ENCODE measurements at places on chromosomes 7 and 10.

GRCh38 chr7:16719699-16720098, 33.9 kb upstream of the TSPAN13 start:
- no peak for DNase-seq

DNA sequence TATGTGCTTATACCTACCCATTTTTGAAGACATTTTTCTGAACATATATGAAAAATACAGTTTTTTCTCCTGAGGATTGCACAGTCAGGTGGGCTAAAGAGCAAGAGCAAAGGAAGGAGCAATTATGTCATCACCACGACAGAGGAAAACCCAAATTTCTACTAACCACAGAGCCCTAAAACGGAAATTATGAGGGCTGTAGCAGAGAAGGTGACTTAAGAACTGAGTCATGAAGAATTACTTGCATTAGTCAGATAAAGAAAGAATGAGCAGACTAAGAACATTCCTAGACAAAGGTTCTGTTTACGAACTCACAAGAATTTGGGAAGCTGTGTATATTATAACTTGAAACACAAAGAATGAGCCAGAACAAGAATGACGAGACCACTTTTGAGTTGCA, 974.4 kb downstream of the NXPH1 start:
- no peak for DNase-seq

DNA sequence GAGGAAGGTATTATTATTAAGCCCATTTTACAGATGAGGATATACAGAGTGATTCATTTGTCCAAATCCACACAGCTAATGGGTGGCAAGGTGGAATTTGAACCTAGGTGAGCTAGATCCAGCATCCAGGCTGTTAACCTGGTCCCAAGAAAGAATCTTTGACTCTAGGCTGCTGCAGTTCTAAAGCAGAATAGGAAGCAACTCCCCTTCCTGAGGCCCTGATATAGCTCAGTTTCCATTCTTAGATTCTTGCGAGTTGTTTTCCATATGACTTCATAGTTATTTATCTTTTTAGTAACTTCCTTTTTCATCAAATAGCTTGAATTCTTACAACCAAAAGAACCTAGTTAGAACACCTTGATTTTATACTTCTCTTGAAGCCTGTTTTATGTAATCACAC, 24.1 kb upstream of the ZC3HAV1L start:
- no peak for DNase-seq

GRCh38 chr10:44927352-44927751, 16.2 kb downstream of the TMEM72 start:
- DNase-seq, result no peak

DNA sequence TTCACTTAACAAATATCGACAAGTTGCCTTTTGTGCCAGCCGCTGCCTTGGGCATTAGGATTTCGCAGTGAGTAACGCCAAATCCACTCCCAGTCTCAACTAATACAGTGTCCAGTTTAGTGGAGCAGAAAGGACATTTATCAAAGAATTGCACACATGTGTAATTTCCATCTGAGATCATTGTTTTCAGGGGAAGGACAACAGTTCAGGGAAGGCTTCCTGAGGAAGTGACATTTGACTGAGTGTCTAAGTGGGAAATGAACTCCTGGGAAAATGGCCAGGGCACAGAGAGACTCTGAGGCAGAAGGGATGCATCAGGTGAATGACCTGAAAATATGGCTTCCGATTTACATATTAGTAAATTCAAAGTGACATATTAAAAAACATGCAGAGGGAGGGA, 89.4 kb downstream of the ITGA8 start:
- no peak for DNase-seq

DNA sequence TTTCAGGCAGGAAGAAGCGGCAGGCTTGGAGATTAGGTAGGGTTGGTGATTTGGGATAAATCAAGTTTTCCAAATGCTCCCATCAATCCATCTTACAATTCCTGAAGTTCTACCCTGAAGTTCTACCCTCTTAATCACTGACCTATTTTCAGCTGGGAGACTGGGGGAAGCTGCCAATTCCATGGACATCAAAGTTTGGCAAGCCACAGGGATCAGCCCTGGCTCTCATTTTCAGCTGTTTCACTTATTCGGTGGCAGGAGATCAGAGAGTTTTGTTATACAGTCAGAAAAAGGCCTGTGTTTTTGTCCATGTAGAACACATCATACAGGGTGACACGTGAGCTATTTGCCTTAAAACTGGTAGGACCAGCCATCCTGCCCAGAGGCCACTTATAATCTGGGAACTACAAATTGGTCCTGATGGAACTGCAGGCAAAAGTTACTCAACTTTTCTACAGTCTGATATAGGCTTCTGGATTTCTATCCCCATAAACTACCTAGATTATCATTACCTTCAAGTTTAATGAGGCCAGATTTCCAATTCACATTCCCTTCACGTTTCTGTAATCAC, 112.9 kb upstream of the ZNF746 start:
- no peak for DNase-seq

DNA sequence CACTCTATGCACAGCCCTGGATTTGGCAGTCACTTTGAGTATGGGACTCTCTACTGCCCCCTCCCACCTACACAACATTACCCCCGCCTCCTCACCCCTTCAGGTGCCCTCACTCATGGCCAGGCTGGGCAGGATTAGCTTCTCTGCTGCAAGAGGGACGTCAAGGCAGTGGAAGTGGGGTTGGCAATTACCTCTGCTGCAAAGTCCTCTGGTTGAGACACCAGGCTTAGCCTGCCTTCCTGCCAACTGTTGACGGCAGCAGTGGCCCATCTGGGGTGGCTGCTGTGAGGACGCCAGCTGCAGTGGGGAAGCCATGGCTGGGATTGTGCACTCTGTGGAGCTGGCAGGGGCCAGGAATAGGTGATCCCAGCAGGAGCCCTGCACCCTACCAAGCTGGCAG, 26.7 kb downstream of the SVIL start:
- no peak for DNase-seq

DNA sequence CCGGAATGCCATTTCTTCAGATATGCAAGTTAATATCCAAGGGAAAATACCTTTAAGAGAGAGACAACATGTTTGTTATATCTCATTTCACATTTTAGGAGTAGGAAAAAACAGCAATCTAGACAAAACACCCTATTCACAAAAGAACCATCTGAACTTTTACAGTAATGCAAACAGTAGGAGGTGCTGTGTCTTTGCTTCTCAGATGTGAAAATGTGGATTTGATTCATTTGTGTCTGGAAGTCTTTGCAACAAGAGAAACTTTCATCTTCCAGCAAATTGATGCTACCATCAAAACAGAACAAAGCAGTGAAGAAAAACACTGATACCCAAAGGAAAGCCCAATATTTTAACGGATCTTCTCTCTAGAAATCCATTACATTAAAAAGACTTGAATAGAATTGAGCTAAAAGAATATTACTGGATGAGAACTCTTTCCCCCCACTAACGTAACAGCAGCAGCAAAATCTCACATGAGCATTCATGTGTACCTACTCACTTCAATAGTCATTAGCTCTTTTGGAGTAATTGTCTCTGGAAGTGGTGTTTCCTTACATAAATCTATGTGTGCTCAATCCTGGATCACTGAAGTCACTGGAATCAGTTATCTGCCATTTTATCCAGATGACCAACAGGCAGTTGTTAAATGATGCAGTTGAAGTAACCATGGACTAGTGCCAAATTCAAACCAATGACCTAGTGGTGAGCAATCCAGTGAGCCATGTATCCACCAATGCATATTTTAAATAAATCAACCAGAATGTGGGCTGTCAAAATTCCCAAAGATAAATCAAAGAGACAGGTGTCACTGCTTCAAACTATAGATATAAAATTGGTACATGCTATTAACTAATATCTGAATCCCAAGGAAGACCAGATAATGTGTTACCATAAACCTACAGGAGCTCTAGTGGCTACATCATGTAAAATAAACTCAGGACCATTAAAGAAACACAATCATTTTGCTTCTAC, 1.8 kb downstream of the SEMA3C start:
- no peak for DNase-seq

GRCh38 chr10:865257-865656, 66.2 kb downstream of the LARP4B start:
- DNase-seq, result no peak

All from stimulated activated CD8-positive, alpha-beta memory T cell treated with anti-CD3 and anti-CD28 coated beads, Interleukin-15, amount 100 ng/mL, for 4 hours (primary cell).